ENCODE measurements at places on chromosomes 6 and 20.

GRCh38 chr6:75546381-75546780 lies 52.8 kb upstream of the FILIP1 start:
- DNase-seq: no peak

DNA sequence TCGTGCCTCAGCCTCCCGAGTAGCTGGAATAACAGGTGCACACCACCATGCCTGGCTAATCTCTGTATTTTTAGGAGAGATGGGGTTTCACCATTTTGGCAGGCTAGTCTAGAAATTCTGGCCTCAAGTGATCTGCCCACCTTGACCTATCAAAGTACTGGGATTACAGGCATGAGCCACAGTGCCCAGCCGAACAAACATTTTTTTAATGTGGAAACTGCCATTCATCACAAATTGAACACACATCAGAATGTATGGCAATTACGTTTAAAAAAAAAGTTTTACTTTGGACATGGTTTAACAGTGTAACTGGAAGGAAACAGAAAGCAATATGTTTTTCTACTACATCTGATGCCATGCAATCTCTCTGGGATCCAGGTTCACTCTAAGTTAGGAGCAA lies 38.3 kb upstream of the LOC128125822 start:
- no peak for DNase-seq

DNA sequence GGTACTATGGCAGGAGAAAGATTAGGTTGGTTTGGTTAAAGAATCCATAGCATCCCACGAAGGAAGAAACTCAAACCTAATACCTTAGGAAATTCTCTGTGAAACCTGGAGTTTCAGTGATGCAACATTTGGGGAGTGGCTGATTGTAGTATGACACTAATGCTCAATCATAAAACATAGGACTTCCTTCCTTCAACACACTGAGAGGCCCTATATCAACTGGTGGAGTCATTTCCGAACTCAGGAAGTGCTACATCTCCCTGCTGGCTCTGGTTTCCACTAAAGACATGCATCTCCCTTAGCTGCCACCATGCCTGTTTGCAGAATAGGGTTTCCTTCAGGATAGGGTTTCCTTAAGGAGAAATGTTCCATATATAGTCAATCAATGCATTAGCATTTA lies 5.2 kb upstream of the MANEA start:
- no peak for DNase-seq

DNA sequence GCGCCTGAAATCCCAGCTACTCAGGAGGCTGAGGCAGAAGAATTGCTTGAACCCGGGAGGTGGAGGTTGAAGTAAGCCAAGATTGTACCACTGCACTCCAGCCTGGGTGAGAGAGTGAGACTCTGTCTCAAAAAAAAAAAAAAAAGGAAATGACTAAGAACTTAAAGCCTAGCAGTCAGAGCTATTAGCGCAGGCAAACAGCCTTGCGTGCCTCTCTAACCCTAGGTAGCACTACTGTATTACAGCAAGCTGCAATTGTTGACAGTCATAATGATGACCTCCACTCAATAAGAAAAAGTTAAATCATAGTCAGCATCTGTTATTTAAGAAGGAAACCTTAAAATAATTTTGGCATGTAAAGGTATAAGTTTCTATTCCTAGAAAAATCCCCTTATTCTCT lies 14.4 kb downstream of the GSS start:
- DNase-seq: no peak

DNA sequence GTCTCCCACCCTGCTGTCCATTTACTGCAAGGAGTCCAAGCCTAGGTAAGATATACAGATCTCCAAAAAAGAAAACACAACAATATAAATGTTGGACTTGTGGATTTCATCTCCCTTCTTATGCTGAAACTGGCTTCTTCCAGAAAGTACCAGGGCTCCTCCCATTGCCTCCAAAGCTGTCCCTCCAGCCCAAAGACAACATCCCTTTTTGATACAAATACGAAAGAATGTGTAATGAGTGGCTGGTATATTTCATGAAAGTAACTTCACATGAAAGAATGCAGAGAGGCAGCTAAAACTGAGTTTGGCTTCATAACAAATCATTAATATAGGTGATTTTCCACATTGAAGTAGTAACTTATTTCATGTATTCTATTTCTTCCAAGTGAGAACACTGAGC lies 7.9 kb downstream of the MAFB start:
- DNase-seq: no peak

DNA sequence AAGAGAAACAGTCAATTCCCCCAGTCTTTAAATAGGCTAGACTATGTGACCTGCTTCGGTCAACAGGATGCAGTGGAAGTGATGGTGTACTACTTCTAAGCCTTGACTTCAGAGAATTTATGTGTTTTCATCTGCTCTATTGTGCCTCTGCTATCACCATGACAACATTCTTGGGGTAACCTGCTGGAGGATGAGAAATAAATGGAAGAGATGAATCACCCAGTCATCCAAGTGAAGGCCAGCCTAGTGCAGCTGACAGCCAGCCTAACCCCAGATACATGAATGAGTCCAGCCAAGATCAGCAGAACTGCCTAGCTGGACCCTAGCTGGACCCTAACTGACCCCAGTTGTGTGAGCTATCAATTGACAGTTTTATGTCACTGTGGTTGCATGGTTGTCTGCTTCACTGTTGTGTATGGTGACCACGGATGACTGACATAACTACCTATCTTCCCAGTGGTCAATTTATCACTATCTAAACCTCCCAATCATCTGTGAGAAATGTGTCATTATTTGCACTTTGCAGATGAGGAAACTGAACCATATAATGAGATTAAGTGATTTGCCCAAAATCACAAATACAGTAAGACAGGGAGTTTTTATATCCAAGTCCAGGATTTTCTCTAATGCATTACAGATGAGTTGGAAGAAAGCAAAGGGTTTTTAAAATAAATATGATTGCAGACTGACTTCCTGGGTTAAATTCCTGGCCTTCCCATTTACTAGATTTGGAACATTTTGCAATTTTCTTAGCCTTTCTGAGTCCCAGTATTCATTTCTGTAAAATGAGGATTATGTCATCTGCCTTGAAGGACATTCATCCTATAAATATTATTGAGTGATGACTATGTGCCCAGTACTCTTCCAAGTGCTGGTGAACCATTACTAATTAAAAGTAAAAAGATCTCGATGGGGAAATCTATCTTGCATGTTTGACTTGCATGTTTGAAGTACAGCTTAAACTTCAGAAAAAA lies 136.4 kb upstream of the PLCB4 start:
- no peak for DNase-seq

- DNase-seq: no peak
Measured at GRCh38 chr6:93036835-93037234, 382.5 kb downstream of the EPHA7 start.

DNA sequence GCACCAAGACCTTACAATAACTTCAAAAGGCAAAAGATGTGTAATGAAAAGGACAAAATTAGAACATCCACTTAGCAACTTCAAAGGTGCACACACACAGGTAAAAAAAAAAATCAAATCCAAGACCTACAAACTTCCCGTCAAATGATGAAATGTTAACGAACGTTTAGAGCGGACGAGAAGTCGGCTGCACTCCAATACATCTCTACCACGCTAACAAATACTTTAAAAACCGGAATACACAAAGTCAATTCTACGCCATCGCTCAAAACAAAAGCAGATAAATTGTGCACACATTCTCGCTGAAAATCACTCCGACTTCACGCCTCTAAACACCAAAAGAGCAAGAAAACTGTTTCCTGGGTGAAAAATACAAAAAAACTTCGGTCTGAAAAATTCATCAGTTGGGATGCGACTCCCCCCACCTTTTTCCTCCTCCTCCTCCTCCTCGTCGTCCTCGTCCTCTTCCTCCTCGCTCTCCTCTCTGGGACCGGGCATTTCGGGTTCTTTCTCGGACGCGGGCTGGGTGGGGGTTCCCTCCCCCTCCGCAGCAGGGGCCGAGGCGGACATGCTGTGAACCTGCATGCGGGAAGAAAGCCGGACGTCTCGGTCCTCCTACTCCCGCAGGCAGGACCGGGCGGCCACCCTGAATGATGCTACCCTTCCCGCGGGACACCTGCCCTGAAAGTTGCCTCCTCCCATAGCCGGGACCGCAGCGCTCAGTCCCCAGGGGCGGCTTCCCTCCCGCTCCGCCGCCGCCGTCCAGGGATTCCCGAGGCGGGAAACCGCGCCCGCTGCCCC lies 712 bp downstream of the DEK start:
- DNase-seq: no peak

GRCh38 chr6:34791164-34791700 lies 651 bp upstream of the BLTP3A start:
- peak; percentile 17 for DNase-seq

GRCh38 chr20:34579979-34580940 lies 21.7 kb downstream of the MAP1LC3A start:
- no peak for DNase-seq

DNA sequence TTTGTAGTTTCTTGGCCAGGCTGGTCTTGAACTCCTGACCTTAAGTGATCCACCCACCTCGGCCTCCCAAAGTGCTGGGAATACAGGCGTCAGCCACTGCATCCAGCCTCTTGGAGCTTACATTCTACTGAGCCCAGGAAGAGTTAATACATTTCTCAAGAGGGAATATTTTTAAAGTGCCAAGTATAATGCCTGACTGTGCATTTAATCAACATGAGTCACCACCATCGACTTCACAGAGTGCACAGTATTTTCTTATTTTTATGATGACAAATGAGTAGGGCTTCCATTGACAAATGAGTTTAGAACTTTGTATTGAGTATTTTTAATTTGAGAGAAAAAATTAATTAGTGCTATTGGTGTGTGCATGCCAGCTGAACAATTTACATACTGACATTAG lies 72.2 kb downstream of the SASH1 start:
- no peak for DNase-seq

- DNase-seq: no peak
Measured at GRCh38 chr6:90263633-90264032, 33.0 kb downstream of the BACH2 start.

DNA sequence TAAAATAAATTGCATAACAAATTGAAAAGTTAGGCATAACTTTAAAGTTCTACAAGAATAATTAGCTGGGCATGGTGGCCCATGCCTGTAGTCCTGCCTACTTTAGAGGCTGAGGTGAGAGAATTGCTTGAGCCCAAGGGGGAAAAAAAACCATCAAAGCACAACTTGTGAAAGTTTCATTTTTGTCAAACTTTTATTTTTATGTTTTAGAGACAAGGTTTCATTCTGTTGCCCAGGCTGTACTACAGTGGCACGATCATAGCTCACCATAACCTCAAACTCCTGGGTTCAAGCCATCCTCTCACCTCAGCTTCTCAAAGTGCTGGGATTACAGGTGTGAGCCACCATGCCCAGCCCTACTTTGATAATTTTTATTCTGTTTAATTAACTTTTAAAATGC lies 14.2 kb downstream of the KATNA1 start:
- DNase-seq: no peak

DNA sequence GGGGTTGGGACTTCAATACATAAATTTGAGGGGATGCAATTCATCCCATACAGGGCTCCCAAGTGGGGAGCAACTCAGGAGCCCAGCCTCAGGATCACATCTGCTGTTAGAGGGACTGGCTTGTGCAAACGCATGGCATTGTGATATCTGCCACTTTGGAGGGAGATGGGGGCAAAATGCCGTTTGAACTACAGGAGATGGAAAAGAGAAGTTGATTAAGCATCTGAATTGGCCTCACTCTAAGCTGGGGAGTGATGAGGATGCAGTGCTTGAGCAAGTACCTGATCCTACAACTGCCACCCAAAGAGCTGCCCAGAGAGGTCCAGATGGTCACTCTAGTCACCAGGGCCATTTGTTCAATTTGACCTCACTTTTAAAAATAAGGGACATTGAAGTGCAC lies 2.0 kb downstream of the LY86 start:
- no peak for DNase-seq

DNA sequence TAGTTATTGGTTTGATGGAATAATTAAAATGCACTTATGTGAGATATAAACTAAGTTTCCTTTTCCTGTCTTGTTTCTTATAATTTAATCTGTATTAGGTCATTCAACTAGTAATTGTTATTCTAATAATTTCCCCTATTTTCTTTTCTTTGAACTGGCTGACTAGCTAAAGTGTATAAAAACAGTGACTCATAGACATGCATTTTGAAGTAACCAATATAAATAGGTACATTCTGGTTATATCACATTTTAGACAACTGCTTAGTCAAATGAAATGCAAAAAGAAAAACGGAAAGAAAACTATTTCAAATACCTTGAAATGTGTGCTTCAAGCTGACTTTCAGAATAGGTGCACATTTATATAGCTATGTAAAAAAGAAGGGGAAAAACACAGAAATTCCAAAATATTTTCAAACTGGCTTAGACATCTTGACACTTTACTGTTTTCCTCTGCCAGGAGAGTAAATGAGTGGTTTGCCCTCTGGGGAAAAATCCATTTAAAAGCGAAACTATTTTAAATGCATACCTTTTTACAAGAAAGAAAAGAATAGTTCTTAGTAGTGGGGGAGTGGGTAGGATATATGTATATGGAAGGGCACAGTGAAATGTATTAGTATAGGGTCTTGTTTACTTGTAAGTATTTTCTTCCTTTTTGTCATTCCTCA lies 28.3 kb downstream of the KCNQ5 start:
- no peak for DNase-seq

DNA sequence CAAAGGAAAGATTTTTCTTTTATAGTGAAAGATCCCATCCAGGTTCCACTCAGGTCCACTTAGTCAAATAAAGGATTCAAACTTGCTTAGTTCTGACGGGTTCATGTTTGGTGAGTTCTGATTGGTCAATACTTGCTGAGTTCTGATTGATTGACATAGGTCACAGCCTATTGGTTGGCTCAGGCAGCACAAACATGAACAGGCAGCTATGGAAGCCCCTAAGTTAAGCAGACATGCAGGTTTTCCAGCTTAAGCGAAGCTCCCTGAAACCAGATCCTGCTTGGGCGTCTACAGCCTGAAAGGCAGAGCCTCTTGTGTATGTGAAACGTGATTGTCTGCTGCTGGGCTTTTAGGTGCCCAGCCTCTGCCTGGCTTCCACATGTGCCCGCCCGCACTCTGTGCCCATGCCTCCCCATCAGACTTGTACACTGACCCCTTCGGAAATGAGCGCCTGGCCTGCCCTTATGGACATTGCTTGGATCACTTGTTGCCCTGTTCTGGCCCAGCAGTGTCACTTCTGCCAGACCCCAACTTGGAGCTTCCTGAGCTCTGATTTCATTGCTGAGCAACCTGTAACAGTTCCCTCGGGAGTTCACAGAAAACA lies 45.4 kb upstream of the ECI2 start:
- peak; percentile 64 for DNase-seq

GRCh38 chr6:157258878-157259277 lies 64.4 kb downstream of the TMEM242 start:
- DNase-seq: no peak

- DNase-seq: no peak
Measured at GRCh38 chr6:142376800-142377496, 75.1 kb downstream of the ADGRG6 start.

- DNase-seq: no peak
Measured at GRCh38 chr6:143018955-143019354, 41.7 kb upstream of the AIG1 start.

Data from lower leg skin (tissue), 4 donors.